ENCODE measurements at places on chromosomes 6 and 20.

GRCh38 chr6:158837684-158838625 lies 18.8 kb upstream of the EZR start:
- DNase-seq = no peak

DNA sequence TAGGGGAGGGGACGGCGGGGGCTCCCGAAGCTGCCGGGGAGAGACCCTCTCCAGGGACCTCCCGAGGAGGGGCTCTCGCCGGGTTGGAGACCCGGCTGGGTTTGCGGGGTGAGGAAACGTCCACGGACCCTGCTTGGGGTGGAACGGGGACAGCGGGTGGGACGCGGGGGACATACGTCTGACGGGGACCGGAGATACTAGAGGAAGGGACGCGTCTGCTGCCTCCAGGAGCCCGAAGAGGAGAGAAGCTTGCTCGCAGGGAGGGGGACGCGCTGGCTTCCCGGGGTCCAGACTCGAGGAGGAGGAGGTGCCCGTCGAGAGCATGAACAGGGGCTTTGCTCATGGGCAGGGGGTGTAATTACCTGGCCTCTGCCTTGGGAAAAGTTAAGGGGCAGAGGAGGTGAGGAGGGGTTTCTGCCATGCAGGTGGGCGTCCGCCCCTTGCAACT lies 593 bp downstream of the DNMT3B start:
- DNase-seq = no peak

- DNase-seq = no peak
Measured at GRCh38 chr6:7604506-7604905, 14.5 kb downstream of the SNRNP48 start.

DNA sequence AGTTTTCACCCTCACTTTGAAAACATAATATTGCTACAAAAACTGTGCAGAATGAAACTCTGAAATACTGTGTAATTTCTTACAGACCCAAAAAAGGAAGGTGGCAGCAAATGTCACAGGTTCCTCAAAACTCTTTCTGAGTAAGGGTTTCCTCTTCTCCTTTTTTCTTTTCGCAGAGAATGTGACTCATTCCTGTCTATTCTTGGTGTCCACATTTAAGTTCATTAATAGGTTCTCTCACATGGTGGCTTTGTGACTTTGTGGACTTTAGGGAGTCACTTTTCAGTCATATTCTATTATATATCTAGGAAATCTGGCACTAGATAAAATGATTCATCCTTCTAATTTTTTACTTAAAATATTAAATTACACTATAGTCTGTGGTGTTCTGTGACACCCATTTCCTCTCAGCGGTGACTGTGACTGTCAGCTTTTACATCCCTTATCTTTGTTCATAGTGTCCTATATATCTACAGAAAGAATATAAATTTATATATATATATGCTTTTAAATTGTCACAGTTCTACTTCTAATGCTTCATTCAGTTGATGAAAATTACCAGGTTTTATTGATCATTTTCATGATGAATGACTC lies 126.8 kb upstream of the HCRTR2 start:
- no peak for DNase-seq

GRCh38 chr6:35592178-35592577 lies 79.5 kb upstream of the TULP1 start:
- DNase-seq = no peak

DNA sequence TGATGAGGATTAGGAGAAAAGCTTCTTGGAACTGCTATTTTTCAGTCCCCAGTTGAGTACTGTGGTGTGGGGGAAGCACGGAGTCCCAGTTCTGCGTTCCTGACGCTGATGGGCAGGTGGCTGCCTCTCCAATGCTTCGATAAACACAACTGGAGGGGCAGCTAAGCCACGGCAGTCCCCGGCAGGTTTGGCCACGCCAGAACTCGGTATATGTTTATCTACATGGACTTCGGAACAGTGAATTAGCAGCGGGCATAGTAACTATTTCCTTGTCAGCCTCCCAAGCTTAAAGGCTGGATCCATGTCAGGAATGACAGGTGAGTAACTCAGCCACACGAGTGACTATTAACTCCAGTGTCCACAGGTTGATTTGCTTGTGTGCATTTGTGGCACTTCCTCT lies 354.4 kb downstream of the ZFAND3 start:
- no peak for DNase-seq

GRCh38 chr20:49326026-49326425 lies 48.2 kb upstream of the ZNFX1 start:
- DNase-seq = no peak

- no peak for DNase-seq
Measured at GRCh38 chr6:13354331-13355042, 26.1 kb upstream of the TBC1D7 start.

DNA sequence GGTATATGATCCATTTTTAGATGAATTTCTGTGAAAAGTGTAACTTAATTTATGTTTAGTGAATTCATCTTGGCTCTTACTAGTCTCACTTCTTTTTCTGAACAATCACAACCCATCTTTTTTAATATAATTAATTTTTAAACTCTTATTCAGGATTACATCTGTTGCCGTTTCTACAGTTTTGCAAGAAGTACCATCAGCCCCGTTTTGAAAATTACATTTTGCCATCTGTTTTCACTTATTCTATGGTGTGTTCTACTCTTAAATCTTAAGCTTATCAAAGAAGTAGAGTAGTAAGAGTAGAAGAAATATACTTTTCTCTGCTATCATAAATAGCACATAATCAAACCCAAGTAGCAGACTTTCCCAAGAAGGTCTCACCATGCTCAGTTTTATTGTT lies 70.1 kb downstream of the ZNF292 start:
- DNase-seq = no peak

DNA sequence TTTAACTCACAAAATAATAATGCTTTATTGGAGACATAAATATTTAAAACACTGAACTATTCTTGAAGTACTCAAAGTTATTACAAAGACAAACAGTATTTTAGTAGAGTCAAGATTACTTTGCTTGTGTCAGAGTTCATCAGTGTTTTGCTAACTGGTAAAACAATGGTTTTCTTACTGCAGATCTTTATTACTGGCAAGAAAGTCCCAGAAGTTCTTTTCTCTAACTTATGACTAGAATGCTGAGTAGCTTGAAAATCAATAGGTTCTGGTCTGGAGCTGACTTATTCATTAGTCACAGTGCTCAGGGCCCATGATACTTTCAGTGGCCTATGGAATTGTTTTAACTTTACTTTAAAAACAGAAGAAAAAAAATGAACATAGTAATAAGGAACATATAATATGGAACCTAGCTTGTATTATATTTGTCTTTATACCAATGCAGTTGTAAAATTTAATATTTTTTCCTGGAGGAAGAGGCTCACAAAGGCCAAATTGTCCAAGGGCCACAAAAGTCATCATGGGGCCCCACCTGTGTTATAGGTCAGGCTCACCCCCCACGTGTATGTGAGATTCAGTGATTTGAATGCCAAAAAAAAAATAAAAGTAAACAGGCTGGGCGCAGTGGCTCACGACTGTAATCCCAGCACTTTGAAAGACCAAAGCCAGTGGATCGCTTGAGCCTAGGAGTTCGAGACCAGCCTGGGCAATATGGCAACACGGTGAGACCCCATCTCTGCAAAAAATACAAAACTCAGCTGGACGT lies 53.3 kb downstream of the PLEKHG1 start:
- DNase-seq = no peak

DNA sequence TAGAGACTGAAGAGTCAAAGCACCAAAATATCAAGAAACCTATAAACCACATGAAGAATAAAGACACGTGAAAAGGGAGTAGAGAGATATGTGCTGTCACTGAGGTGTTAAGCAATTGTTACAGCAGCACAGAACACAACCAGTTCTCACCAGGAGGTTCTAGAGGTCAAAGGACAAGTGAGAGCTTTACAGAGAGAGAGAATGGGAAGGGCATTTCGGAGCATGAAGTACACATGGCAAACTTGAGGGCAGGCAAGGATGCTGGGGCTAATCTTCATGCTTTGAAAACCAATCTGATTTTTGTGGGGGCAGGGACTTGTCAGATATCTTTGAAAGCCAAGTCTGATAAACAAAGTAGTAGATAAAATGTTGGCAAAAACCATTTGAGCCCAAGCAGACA lies 142.3 kb upstream of the NRSN1 start:
- no peak for DNase-seq

- no peak for DNase-seq
Measured at GRCh38 chr20:38181207-38181801, 16.2 kb upstream of the TGM2 start.

DNA sequence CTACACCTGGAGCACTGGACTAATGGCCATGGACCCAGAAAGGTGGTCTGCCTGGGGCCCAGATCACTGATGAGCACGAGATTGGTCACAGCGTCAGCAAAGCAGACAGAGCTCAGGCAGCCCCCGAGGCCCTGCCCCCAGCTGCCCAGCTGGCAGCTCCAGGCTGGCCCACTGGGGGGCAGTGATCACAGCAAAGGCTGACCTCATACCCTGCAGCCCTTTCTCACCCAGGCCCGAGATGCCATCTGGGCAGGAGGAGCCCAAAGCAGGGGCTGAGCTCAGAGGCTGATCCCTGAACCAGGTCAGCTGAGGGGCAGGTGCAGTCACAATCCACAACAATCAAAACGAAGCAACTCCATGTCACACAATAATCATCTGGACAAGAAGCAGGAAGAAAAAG lies 4.1 kb downstream of the MAP1LC3A start:
- DNase-seq = no peak
